GM06990 (cell line): ENCODE measurements at places on chromosomes 3 and 15.

GRCh38 chr3:96813820-96814650 is at the start of gene EPHA6:
Gene EPHA6, plus strand, starts transcription at chr3:96814594.
- peak; percentile 7 for DNase-seq

DNA sequence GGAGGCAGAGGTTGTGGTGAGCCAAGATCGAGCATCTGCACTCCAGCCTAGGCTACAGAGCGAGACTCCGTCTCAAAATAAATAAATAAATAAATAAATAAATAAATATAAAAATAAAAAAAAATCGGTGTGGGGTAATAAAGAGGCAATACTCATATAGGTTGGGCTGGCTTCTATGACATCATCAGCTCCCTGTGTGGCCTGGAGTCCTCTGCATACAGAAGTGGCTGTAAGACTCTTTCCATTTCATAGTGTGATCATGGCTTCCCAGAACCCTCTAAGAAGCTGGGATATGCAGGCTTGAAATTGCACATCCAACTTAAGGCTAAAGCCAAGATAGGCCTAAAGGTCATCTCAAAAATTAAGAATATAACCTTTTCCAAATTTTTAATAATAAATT is 101.6 kb downstream of the ZIC4 start:
- DNase-seq = no peak

- DNase-seq = no peak
These were observed 23.7 kb downstream of the STAG1 start for GRCh38 chr3:136728473-136728872.

- no peak for DNase-seq
These were observed 7.7 kb upstream of the CX3CR1 start for GRCh38 chr3:39287216-39288164.

DNA sequence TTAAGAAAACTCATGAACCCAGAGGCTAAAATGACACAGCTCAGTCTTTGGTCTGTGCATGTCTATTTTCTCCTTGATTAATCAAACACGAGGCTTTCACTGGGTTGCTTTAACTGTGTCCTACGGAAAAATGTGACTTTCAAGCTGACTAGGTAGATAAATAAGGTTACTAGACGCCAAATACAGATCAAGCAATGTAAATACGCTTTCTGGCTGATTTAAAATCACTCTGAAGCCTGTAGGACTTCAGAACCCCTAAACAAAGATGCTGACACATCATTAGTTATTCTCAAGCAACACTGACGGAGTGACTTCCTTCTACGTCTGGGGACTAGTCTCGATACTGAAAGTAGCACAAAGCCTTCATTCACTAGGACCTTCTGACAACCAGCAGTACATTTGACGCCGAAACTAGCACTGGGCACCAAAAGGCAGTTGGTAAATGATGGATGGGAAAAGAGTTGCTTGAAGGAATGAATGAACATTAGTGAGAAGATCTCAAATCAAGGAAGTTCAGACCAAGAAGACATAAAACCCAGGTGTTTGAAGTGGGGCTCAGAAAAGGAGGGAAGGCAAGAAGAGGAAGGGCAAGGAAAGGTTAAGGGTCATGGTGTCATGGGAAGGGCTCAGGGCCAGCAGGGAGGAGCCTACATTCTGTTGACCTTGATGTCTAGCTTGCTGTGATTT is 67.1 kb upstream of the CDV3 start:
- DNase-seq = peak; percentile 62

GRCh38 chr3:122391681-122392446 is 7.9 kb downstream of the FAM162A start:
- DNase-seq = no peak

GRCh38 chr3:159929171-159930141 is 59.2 kb upstream of the IL12A start:
- peak; percentile 33 for DNase-seq

- no peak for DNase-seq
These were observed 133.1 kb downstream of the SMAD6 start for GRCh38 chr15:66834881-66835878.

DNA sequence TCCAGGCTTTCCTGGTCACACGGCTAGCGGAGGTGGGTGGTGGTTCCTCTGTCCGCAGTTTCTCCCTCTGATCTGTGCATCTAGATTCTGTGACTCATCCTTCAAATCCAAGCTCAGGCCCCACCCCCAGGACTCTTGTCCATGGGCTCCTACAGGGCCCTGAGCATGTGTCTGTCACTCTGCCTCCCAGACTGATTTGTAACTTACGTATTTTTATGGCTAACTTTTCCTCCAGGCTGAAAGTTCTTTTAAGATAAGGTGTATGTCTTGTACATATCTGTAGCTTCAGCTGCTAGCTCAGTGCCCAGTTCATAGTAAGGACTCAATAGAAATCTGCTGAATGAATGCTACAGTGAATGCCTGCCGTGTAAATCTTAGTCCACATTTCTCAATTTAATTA is 8.0 kb downstream of the ESYT3 start:
- no peak for DNase-seq

GRCh38 chr3:29643034-29643425 is 362.2 kb downstream of the RBMS3 start:
- no peak for DNase-seq

DNA sequence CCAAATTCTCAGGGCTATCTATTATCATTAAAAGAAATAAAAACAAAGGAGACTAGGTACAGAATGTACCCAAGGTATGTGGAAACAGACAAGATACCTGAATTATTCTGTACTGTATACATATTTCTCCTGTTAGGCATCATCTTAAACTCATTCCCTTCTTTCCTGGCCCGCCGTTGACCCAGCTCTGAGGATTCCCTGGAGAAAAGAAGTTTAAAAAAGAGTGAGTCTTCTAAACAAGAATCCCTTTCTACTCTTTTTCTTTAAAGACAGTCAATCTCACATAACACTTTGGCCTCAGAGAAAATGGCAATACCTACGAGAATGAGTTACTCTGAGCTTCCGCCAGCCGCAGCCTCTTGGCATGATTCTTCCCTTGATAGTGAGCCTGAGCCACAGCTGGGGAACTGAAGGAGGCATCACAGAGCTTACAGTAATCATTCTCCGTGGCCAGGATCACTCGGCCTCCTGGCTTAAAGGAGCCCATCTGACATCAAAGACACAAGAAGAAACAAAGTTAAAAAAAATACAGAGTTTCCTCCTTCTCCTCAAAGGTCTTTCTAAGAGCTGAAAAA is 44.2 kb downstream of the ZMAT3 start:
- no peak for DNase-seq

- DNase-seq = no peak
These were observed 23.1 kb downstream of the ALPK3 start for GRCh38 chr15:84840255-84840654.

GRCh38 chr15:61041886-61042285 is 187.2 kb downstream of the RORA start:
- no peak for DNase-seq

DNA sequence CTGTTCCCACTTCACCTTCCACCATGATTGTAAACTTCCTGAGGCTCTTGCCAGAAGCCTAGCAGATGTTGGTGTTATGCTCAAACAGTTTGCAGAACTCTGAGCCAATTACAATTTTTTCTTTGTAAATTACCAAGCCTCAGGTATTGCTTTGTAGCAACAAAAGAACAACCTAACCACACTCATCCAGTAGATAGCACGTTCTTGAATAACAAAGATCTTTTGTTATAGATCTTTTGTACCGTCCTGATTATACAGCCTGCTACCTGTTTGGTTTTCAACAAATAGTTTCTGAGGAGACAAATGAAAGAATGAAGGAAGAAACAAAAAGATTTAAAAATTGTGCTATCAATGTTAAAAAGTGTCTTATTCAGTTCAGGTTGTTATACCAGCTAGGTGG is 474.7 kb upstream of the ALCAM start:
- no peak for DNase-seq
